ENCODE measurements at places on chromosomes 1 and 21.

GRCh38 chr1:156122519-156123355, 8.2 kb downstream of the LMNA start:
- DNase-seq: peak; percentile 57

DNA sequence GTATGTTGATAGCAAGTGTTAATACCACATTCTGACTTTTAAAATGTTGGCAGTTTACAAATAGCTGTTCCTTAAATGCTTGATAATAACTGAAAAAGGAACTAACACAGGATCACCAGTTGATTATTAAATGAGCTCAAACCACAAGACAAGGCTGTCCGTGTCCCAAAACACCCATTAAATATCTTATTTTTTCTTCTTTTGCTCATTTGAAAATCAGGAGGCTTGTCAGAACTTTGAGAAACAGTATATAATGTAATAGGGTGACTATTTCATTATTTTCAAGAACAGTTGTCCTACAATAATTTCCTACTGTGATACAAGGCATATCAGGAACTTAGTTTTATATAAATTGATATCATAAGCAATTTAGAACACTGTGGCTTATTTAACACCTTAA, 2.7 kb downstream of the CDKN2C start:
- no peak for DNase-seq

GRCh38 chr1:212531267-212531666, 77.3 kb upstream of the ATF3 start:
- DNase-seq: no peak

DNA sequence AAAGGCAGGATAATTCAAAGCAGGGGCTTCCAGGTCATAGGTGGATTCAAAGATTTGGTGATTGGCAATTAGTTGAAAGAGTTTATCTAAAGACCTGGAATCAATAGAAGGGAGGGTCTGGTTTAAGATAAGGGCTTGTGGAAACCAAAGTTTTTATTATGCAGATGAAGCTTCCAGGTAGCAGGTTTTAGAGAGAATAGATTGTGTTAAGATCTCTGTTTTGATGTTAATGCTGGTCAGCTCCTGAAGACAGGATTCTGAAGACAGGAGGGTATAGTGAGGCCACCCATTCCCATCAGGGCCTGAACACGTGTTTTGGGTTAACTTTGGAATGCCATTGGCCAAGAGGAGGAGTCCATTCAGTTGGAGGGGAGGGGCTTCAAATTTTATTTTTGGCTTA, 6.1 kb upstream of the PTBP2 start:
- no peak for DNase-seq

GRCh38 chr1:229621663-229622062, 4.3 kb downstream of the TAF5L start:
- DNase-seq: no peak

- DNase-seq: no peak
Observed at GRCh38 chr1:237732657-237733056, 158.1 kb downstream of the ZP4 start.

DNA sequence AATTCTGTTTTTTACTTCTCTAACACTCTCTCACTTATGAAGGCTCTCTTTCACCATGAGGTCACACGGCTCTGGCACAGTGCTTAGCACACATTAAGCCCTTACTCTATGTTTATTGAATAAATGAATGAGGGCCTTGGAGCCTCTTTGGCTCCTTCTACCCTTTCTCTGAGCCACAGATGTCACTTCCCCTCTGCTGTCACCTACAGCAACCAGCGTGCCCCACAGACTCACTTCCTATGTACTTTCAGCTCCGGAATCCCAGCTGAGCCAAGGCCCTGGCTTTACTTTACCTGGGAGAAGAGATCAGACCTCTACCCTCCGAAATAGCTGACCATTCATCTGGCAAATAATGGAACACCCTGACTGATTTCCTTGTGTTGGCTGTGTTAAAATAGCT, 53.7 kb upstream of the HMCN1 start:
- DNase-seq: no peak

GRCh38 chr1:230986976-230987375, 8.1 kb downstream of the ARV1 start:
- DNase-seq: no peak

GRCh38 chr1:1438531-1439381, 3.3 kb downstream of the VWA1 start:
- no peak for DNase-seq

DNA sequence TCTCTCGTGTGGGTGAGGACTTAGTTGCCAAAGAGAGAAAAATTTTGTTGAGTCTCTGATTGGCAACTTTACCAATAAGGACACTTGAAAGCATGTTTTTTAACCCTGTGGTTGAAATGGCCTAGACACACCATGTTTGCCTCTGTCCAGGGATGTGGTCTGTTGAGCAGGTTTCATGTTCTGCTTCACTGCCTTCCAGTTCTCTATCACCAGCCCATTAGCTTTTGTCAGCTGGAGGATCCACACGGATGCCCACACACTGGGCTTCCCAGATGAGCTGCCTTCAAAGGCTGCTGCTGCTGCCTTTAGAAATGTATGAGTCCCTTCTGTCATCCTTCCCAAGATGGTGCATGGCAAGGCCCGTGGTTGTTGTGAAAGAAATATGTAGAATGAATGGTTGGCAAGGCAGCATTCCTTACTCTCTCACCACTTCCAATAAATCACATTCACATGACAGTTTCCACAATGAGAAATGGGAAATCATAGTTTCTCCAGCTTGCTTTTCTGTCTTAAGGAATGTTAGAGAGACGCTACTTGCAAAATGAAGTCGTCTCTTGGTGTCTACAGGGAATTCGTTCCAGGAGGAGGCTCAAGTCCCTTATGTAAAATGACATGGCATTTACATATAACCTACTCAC, 108.2 kb upstream of the SLC35F3 start:
- DNase-seq: no peak

DNA sequence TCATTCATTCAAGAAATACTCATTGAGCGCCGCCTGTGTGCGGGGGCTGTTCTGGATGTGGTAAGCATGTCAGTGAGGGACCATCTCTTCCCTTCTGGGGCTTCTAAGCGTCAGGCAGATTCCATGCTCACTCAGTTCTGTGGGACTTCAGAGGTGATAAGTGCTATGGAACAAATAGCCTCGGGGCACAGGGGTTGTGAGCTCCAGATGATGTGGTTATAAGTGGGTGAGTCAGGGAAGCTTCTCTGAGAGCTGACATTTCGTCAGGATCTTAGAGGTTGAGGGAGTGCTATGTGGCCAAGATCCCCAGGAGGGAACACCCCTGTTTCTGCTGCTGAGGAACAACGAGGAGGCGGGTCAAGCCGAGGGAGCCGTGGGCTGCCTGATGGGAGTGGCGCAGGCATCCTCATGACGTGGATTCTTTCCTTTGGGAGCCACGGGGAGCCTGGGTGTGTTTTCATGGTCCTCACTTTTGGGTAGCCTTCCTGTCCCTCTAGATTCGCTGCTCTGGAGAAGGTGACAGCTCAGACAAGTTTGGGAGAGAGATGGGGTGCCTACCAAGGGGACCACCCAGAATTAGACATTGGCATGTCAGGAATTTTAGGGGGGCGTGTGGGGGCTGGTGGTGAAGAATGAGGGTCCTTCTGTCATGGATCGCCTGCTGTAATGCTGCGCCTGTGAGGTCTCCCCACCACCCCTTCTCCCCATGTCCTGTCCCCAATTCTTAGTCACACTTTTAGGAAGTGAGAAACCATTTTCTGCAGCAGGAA, 38.5 kb downstream of the HUNK start:
- DNase-seq: no peak

DNA sequence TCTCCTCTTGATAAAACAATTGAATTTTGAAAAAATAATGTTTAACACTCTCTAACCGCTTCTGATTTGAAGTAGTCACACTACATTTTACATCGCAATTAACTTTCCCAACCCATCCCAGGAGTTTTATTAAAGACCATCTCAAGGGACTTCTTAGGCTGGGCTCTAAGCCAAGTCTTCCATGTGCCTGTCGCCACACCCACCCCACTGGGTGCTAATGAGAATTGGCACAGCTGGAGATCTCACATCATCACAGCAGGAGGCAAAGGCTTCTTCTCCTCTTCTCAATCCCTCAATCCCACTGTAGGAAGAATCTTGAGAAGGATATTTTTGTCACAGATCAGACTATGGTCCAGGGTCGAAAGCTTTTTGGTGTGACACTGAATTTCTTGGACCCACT, 328.9 kb downstream of the NUF2 start:
- DNase-seq: no peak

DNA sequence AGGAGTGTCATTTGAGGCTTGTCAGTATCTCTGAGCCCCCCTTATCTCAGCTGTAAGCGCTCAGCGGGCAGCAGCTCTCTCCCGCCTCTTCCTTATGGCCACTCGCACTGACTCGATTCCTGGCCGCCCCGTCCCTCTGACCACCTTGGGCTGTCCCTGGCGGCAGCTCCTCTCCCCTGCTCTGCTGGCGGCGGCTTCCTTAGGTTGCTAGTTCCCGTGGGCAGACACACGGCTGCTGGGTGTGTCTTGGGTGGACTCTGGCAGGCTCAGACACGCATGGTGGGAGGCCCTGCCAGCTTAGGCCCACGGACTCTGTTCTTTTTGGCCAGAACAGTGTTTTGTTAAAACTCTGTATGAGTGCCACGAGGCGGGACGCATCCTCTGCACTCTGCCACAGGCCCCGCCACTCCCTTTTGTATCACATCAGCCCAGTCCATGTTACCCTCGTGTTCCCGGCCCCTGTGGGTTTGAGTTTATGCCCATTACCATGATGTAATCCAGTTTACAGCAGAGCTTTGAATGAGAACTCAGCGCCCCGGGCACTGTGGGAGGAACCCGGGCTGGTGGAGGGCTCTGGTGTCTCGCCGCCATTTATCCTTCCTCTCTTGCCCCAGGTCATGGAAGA, 45.9 kb downstream of the COQ8A start:
- DNase-seq: no peak

DNA sequence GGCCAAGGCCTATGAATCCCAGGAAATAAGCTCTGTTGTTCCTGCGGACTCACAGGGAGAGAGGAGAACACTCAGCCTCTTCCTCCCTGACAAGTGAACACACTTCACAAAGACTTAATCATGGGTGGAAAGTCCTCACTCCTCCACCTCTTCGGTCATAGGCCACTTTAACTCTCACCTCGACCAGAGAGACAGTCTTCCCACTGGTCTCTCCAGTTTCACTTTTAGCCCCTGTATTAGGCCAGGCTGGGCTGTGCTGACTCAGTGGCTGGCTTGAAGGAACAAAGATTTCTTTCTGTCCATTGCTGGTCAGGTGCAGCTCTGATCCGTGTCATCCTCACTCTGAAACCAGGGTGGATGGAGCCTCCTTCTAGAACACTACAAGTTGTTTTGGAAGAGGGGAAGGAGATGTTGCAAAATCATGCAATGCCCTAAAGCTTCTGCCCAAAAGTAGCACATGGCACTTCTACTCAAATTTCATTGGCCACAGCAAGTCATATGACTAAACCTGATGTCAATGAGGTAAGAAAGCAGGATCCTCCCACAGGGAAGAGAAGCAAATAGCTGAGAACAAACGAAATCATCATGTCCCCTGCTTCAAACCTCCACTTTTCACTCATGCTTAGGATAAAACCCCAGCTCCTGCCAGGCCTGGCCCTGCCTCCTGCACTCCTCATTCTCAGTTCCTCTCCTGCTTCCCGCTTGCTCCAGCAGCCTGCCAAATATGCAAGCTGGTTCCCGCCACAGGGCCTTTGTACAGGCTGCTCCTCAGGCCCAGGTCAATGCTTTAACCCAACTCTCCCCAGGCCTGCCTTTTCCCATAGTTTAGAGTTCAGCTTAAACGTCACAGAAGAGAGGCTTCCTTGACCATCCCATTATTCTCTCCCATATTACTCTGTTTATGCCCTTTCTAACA, 150.5 kb upstream of the RUNX3 start:
- peak; percentile 0 for DNase-seq

GRCh38 chr1:35894183-35894582, 11.2 kb downstream of the AGO1 start:
- DNase-seq: peak; percentile 28

GRCh38 chr1:204408074-204408507, 3.5 kb downstream of the PPP1R15B start:
- DNase-seq: peak; percentile 78

- DNase-seq: peak; percentile 12
Observed at GRCh38 chr1:34057347-34058130, 107.5 kb downstream of the CSMD2 start.

DNA sequence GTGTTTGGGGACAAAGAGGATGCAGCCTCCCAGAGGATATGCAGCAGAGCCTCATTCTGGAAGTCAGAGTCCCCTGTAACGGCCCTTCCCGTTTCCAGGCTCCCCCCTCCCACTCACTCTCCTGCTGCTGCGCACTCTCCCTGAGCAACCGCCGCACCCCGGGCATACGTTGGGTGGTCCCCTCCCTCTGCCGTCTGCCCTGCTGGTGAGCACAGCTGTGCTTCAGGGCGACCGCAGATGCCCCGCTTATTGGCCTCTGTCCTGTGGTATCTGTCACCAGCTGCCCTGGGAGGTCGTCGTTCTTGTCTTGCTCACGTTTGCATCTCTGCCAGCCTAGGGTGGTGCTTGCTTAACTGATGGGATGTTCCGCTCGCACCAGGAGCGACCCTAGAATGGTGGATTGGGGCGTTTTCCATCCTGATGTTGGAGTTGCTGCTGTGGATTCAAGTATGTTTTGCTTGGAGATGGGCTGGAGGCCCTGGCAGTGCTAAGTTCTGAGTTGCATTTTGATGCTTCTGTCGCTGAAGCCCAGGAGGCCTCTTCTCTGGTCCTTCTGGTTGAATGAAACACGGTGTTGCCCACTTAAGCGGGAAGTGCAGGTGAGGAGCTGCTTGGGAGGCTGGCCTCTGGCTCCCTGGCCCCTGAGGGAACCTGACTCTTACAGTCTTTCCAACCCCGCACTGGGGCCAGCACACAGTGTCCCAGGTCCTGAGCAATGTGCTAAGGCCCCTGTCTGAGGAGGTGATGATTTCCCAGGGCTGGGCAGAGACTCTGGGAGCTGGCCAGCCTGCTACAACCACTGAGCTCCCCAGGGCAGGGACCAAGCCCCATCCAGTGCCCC, 3.2 kb downstream of the TMEM201 start:
- no peak for DNase-seq

DNA sequence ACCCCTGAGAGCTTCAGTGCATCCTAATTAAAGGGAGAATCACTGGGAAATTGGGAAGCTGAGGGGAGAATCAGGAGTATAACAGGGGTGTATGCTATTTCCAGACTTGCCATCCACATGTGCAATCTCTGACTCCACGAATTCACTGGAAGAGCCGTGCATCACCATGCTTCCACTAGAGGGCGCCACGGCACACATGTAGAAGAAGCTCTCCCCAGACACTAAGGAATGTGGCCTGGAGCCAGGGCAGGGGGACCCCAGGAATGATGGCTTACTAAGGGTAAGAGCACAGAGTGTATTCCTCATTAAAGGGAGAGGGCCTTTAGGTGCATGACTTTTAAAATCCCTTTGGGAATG, 81.5 kb downstream of the ABCA4 start:
- DNase-seq: peak; percentile 52

- no peak for DNase-seq
Observed at GRCh38 chr1:82567348-82567747, 766.6 kb downstream of the ADGRL2 start.

DNA sequence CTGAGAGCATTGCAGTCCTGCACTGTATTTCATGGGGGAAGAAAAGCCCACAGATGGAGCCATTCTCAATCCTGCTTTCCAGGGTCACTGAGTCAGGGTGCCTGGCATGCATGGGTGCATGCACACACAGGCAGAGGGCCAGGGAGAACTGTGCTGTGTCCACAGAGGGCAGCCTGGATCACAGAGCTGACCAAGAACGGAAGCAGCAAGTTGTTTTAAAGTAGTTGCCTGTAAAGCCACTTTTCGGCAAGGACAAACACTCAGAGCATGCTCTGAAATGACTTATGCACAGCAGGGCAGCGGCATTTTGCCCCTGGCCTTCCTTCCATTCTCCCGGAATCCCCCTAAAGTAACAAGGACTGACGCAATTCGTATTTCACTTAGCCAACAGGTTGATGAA, 3.6 kb downstream of the ERG start:
- DNase-seq: no peak
